Activated CD8-positive, alpha-beta T cell treated with anti-CD3 and anti-CD28 coated beads, Interleukin-2, amount 10 ng/mL, durations not matched to agents 7 days and 5 days (primary cell): ENCODE measurements at places on chromosomes 7 and 10. TPM values are rescaled to one million over a fixed set of nuclear protein-coding genes. Genes with fewer than 3 reads are reported as not detected.
A peak's percentile ranks its signal among the peaks of the same experiment; 100 is the strongest.

DNA sequence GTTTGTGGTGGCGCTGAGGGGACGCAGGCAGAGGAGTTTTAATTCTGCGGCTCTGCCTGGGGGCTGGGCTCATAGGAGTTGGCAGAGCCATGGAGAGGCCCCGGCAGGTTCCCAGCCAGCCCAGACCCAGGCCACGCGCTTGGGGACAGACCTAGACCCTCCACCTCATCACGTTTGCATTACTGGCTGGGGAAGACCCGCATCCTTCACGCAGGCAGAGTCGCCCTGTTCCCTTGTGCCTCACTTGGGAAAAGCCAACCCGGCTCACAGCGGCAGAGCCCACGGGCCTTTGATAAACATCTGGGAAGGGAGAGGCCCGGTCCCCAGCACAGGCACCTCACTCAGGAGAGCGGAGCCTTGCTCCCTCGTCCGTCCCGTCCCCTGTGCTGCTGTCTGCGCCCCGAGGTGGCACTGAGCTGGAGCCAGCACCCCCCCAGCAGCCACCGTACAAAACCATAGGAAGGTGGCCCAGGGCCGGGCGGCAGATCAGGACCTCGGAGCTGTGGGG, 112.8 kb downstream of the CYTH3 start:
- peaks cover 53% of the 10 kb centered on the region for H3K36me3 ChIP-seq
- no peaks in the 10 kb centered on the region for H3K27me3 ChIP-seq
- no peak for DNase-seq

GRCh38 chr10:102678842-102679289, 34.6 kb downstream of the TRIM8 start:
- peaks cover 48% of the 10 kb centered on the region for H3K4me1 ChIP-seq
- no peaks in the 10 kb centered on the region for H3K27me3 ChIP-seq

GRCh38 chr10:8095959-8096358, 41.5 kb downstream of the GATA3 start:
- no peaks in the 10 kb centered on the region for H3K27me3 ChIP-seq
- H3K4me3 ChIP-seq = no peak overlapping the region
- H3K4me1 ChIP-seq = peaks cover 16% of the 10 kb centered on the region
- peak; percentile 27 for DNase-seq
- peaks cover 5% of the 10 kb centered on the region for H3K36me3 ChIP-seq

- no peak overlapping the region for H3K4me3 ChIP-seq
- DNase-seq = no peak
- no peak overlapping the region for H3K27ac ChIP-seq
Measured at GRCh38 chr10:99630991-99631390, 10.8 kb upstream of the SLC25A28 start.

GRCh38 chr10:129416956-129417765, 49.9 kb upstream of the MGMT start:
- no peak overlapping the region for H3K4me3 ChIP-seq
- H3K36me3 ChIP-seq = no peaks in the 10 kb centered on the region
- no peaks in the 10 kb centered on the region for H3K27me3 ChIP-seq

DNA sequence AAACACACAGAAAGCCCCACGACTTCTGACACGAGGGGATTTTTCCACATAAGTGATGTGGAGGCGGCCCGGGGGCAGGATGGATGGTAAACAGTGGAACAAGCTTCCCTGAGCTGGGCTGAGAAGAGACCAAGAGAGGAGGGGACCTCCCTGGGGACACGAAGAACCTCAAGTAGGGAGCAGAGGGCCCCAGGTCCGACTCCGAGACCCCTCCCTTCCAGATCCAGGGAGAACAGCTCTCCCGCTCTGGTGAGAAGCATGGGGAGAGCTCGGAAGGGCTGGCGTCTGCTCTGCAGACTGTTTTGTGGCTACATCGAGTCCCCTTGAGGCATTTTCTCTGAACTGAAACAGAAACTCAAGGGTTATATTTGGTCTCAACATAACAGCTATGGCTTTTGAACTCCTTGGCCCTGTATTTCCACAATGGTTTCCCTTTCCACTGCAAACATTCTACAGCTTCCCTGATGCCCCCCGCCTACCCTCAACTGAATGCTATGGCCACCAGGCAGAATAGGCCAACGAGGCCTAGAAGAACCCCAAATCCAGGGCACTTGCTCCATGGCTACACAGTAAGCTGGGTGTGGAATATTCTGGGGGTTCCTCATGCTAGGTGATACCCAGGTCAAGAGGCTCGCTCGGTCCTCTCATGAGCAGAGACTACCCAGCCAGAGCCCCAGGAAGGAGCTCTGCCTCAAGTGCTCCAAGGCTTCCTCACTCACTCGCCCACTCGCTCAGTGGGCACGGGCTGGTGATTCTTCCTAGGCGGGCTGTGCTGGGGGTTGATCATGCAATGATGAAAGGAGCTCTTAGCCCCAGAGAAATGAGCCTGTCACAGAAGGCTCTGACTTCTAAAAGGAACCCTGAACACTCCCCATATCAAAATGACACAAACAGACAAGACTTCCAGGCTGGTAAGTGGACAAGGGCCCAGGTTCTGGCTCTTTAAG, 47.5 kb downstream of the FAM53B start:
- peak overlapping the region; percentile 92 for H3K27ac ChIP-seq
- DNase-seq = peak; percentile 52
- peaks cover 83% of the 10 kb centered on the region for H3K4me1 ChIP-seq

Gene SUFU
- 10.6 TPM for total RNA-seq

Gene HDAC9
- total RNA-seq = 1.4 TPM

Gene CRPPA
- 0.81 TPM for total RNA-seq

Gene COMTD1
- 58.6 TPM for total RNA-seq

Gene IFIT1B
- not detected for total RNA-seq

Gene MALRD1
- not detected for total RNA-seq

Gene C7orf33
- not detected for total RNA-seq
